ENCODE measurements at places on chromosomes 2 and 18. TPM values are rescaled to one million over a fixed set of nuclear protein-coding genes. Genes with fewer than 3 reads are reported as not detected.

- peaks cover 3% of the 10 kb centered on the region for H3K4me1 ChIP-seq
- H3K4me3 ChIP-seq: no peak overlapping the region
- no peak overlapping the region for H3K27ac ChIP-seq
- no peak for DNase-seq
- no peaks in the 10 kb centered on the region for H3K27me3 ChIP-seq
Measured at GRCh38 chr2:39991298-39991697, 212.2 kb upstream of the THUMPD2 start.

RGPD4 gene
- total RNA-seq: 0.18 TPM

- DNase-seq: peak; percentile 30
- H3K36me3 ChIP-seq: no peaks in the 10 kb centered on the region
- H3K4me3 ChIP-seq: no peak overlapping the region
- H3K27me3 ChIP-seq: no peaks in the 10 kb centered on the region
- H3K4me1 ChIP-seq: peaks cover 38% of the 10 kb centered on the region
Measured at GRCh38 chr2:234678711-234679110, 181.8 kb upstream of the ARL4C start.

FAM124B gene
- total RNA-seq: not detected

DNA sequence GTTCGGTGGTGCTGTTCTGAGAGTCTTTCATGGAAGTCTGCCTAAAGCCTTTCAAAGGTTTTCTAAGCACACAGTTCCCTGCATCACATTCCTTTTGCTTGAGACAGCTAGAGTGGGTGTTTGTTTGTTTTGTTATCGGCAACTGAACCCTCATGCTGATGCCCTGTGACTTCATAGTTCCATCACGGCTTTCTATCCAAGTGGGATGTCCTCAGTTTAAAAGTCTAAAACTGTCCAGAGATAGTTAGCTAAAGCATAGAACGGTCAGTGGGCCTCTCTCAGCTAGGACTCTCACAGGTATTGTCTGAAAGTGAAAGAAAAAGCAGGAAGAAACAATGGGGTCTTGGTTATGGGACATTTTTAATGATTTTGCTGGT is 337.3 kb downstream of the OSR1 start:
- H3K4me1 ChIP-seq: peaks cover 20% of the 10 kb centered on the region
- peak overlapping the region; percentile 72 for H3K27ac ChIP-seq
- no peaks in the 10 kb centered on the region for H3K36me3 ChIP-seq
- no peak overlapping the region for H3K4me3 ChIP-seq
- no peaks in the 10 kb centered on the region for H3K27me3 ChIP-seq
